SK-N-DZ (cell line): ENCODE measurements at places on chromosomes 3 and 15.

DNA sequence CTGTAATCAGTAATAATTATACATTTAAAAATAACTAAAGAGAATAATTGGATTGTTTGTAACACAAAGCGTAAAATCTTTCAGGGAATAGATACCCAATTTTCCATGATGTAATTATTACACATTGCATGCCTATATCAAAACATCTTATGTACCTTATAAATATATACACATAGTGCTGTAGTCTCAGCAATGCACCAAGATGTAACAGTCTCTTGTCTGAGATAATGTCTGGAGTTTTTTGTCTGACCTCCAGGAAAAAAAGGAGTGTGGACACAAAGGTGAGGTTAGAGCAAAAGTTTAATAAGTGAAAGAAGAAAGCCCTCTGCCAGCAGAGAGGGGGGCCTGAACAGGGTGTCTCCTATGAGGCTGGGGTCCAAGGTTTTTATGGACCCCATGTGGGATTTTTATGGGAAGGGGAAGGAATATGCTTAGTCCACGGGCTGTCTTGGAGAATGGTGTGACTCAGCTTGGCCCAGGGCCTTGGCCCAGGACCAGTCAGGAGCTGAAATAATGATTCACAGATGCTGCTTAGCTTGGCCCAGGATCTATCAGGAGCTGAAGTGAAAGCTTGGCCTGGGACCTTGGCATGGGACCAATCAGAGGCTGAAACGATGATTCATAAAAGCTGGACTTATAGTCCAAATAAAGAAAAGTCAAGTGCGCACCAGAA lies 545.0 kb downstream of the ZPLD1 start:
- DNase-seq = no peak

DNA sequence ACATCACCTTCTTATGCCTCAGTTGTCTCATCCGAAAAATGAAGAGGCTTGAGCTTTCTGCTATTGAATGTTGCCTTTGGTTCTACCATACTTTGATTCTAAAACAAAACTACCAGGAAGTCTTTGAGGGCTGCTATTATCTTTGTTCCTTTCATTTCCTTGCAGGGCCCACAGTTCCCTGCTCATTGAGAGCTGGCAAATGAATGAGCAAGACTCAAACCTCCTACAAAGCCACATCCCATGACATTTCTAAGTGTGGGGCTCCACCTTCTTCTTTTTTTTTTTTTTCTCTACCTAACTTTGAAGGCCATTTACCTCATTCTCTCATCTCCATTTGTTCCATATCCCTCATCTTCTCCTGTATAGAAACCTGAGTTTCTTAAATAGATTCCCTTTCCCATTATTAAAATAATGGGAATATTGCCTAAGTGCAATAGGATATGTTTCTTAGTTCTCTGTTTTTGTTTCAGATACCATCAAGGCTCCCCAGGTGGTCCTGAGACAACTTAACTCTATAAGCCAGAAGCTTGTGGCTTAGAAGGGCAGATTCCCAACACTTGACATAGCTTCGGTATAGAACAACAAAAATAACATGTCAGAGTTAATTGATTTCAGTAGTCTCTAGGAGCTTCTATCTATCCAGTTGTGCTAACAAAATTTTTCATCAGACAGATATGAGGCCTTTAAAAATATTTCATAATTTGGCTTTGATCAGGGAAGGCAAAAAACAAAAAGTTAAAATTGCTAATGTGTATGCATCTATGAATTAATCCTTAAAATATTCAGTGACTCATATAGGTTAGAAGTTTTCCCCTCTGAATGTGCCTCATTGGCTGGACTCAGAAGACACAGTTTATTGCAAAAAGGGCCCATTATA lies 951.6 kb downstream of the TUSC7 start:
- no peak for DNase-seq

DNA sequence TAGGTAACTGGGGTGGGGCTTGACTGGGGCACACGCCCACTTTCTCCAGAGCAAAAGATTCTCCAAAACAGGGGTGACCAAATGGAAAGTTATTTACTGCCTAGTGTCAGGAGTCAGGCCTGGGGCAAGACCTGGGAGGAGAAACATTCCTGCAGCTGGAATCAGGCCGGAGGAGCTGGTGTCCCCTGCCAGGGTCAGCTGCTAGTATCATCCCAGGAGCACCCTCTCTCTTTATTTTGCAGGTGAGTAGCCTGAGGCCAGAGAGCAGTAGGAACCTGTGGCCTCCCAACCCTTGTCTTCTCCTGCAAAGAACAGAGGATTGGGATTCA lies 32.9 kb downstream of the DNAJB8 start:
- no peak for DNase-seq

DNA sequence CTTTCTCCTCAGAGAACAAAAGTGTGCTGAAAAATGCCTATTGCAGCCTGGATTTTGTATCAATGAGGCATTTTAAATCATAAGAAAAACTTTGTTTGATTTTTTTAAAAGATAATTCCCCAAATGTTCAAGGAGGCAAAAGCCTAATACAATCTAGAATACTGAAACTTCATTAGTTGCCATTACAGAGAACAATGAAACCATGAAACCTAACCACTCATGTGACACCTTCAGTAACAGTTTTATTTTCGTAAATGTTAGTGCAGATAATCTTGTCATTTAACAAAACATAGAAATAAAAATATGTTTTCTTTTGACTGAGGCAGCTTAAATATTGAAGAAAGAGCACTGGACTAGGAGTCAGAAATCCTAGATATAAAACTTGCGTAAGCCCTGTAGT lies 655.9 kb downstream of the RBMS3 start:
- DNase-seq = no peak

- DNase-seq = no peak
Measured at GRCh38 chr3:108114423-108115065, 23.7 kb upstream of the CD47 start.

GRCh38 chr15:68228971-68229385 lies 550 bp downstream of the CLN6 start:
- no peak for DNase-seq

- DNase-seq = no peak
Measured at GRCh38 chr3:119323723-119324085, 29.5 kb downstream of the ARHGAP31 start.

DNA sequence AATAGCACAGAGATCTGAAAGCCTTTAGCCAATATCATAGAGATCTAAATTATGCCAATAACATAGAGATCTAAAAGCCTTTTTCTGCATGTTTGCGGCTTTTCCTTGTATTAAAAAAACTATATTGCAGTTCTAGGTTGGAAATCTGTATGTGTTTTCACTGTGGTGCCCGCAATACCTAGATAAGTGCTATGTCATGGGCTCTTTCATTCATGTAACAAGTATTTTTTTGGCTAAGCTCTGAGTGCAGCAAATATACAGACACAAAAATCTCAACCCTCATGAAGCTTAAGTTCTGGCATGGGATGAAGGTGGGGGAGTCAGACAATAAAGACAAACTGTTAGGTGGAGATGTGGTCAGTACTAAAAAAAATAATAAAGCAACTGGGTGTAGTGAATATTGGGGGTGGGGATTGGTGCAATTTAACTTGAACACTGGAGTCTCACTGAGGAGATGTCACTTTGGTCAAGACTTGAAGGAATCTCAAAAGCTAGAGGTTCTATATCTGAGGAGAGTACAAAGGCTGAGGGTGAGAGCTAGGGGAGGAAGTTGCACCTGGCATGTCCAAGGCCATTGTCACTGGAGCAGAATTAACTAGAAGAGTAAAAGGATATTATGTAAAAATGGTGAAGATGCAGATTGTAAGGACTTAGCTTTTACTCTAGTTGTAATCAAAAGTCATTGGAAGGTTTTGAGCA lies 973 bp downstream of the BUB1B start:
- no peak for DNase-seq

DNA sequence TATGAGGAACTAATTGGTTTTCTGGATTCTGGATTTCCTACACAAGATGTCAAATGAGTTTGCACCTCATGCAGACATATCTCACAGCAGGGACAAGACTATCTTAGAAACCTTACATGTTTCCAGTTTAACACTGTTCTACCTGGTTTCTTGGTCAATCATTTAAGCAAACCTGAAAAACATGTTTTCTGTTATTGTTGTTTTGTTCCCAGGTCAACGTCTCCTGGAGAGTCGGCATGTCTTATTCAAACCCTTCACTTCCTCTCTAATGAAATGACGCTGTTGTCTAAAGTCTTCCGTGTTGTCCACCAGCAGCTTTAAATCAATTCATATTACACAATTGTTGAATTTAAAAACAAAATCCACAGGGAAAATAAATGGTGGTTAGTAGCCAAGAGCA lies 150.9 kb downstream of the CNTN3 start:
- DNase-seq = no peak

DNA sequence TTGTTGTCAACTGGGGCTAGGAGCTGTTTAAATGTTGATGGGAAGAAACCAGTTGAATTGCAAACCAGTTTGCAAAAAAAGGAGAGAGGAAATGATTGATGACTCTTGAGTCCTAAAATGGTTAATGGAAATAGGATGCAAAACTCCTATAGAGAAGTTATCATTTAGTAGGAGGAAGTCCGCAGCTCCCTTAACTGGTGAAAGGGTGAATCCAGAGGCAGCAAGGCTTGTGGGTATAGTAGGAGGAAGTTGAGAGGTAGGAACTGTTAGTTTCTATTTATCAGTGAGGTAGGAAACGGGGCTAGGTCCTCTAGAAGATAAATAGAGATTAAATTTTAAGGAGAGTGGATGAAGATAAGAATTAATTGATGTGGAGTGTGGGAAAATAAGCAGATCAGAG lies 15.4 kb downstream of the IREB2 start:
- no peak for DNase-seq

DNA sequence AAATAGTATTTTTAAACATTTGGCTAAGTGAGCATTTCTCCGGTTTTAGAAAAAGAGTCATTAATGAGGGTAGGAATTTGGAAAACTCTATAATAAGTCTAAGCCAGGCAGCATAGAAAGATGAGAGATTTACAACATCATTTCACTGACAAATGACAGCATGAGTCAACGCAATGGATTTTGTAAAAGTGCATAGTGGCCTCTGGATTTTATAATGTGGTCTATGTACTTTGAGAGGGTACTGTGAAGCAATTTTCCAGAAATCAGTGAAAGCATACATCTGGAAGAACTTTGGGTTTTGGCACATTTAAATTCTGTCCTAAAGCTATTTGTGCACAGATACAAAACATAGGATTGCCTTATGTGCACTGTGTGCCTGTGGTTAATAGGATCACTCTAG lies 130.8 kb upstream of the CCNL1 start:
- DNase-seq = no peak

DNA sequence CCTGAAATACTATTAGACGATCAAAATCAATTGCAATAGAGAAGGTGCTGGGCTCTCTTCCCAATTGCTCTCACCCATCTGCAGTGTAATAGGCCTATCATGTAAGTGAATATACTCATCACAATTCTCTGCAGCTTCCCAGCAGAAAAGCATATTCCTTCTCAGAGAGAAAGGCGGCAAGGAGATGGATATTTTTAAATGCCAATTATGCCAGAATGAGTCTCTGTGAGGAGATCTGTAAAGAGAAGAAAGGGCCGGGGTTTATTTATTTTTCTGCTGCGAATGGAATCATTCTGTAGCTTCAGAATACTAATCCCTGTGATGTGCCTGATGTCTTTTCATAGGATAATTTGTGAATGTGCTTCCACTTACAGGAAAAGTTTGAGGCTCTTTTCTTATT lies 112.0 kb downstream of the APBA2 start:
- DNase-seq = no peak
